ENCODE measurements at places on chromosomes 4 and X.

- DNase-seq: no peak
Measured at GRCh38 chr4:188552741-188553275, 413.6 kb downstream of the TRIML1 start.

DNA sequence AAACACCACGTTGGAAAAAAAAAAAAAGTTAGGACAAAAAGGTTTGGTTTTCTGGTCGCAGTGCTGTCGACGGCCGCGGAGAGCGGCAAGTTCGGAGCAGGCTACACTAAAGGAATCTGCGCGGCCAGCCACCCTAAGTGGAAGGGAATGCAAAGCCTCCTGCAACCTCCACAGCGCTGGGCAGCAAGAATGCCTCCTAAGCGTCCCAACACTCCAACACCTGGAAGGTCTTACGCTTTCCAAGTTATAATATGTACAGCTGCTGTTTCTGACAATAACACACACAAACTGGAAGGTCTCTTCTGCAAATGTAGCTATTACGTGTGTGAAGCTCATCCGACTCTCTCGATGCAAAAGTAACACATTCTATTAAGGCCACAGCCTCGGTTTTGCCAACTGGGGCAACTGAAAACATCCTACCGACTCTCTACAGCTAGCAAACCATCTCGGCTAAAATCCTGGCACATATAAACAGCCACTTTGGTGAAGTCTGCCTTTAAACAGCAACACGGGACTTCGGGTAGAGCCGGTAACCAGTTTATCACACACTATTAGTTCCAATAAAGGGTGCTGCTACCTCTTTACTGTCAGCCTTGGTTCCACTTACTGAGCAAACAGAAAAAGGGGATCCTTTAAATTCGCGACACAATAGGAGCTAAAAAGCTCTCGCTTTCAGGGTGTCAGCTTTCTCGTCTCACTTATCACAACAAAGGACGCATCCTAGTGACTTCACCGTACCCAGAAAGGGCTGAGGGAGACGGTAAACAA lies 895 bp downstream of the SMIM14 start:
- peak; percentile 33 for DNase-seq

DNA sequence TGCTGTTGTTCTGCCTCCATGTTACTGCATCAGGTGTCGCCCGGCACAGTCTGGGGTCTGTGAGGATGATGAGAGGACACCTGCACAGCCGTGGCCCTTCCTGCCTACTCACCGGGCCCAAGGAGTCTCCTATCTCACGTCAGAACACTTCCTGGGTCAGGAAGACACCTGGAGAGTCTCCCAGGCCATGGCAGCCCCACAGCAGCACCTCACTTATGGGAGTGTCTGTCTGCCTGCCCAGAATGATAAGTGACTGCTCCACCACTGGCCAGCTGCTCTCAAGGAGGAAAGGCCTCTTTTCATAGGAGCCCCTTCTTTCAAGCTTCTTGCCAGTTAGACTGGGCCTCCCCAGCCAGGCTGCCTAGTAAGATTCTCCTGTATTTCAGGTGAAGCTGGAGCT lies 56.1 kb downstream of the NELFA start:
- DNase-seq: no peak

GRCh38 chrX:152873361-152873760 lies 24.5 kb upstream of the ZNF185 start:
- no peak for DNase-seq

DNA sequence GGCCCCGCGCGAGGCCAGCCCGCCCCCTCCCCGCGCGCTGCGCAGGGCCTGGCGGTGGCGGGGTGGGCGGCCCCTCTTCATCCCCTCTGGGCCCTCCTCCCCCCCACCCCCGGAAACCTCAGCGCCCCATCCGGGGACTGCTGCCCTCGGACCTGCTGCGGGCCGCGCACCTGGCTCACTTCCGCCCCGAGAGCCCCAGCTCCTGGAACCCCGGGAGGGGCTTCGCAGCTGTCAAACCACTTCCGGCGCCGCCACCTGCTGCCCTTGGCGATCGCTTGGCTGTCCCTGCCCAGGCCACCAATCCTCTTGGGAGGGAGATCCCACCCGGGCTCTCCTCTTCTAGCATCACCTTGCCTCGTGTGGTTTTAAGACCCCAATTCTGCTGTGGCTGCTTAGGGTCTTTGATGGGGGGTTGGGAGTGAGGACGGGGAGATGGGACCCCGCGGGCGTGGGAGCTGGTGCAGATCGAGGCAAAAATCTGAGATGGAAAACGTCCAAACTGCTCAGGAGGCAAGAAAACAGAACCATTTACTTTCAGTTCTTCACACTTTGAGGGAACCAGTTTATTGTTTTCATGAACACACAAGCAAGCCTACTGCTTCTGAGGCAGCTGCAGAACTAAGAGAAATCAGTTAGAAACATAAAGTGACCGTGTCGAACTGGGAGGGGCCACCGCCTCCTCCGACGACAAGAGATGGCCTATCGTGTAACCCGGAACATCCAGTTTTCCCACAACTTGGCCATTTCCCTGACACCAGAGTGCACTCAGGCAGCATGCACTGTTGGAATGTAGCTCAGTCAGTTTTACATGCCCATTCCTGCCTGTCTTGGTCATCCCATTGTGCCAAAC lies 754 bp downstream of the MTMR1 start:
- DNase-seq: peak; percentile 56

- no peak for DNase-seq
Measured at GRCh38 chr4:72312032-72312650, 256.9 kb downstream of the ADAMTS3 start.

GRCh38 chr4:55742655-55743202 lies 76.9 kb upstream of the EXOC1L start:
- no peak for DNase-seq

- no peak for DNase-seq
Measured at GRCh38 chrX:10177004-10177396, 20.2 kb downstream of the CLCN4 start.

- DNase-seq: no peak
Measured at GRCh38 chr4:183320211-183321059, at the start of gene CLDN22. Gene CLDN22, minus strand, starts transcription at chr4:183320276. Its CDS starts 58 bp downstream, at chr4:183320218.

DNA sequence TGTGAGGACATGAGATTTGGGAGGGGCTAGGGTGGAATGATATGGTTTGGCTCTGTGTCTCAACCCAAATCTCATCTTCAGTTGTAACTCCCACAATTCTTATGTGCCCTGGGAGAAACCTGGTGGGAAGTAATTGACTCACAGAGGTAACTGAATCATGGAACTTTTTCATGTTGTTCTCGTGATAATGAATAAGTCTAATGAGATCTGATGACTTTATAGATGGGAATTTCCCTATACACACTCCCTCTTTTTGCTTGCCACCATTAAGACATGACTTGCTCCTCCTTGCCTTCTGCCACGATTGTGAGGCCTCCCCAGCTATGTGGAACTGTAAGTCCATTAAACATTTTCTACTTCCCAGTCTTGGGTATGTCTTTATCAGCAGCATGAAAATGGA lies 253.2 kb upstream of the GK2 start:
- DNase-seq: no peak

DNA sequence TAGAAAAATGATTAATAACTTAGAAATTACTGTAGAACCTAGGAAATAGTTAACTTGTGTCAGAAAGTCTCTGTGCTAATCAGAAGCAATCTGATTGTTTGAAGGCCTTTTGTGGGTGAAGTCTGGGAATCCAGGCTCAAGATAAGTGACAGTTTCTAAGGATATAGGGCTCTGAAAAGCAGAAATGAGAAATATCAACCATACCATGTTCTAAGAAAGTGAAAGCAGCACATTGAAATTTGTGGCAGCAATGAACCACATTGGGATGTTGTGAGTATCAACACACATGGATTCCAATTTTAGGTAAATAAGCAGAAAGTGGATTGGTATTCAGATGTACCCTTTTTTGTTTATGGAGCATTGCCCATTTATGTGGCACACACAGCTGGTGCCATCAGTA lies 464.6 kb downstream of the IL15 start:
- no peak for DNase-seq

GRCh38 chr4:5827108-5828004 lies 65.5 kb downstream of the CRMP1 start:
- no peak for DNase-seq

DNA sequence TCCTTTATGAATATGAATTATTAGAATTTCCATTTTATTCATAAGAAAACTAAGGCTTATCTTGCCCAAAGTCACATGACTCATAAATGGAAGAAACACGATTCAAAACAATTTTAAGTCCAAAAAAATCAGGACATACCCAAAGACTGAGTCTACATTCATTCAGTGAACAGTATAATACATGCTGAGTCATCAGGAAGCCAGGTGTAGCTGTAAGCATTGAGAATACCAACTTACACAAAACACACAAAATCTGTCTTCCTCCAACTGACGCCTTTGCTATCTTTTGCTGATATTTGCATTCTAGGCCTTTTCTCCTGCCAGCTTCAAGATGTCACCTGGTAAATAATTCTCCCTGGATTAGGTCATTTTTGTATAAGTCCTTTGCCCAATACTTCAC lies 520.1 kb upstream of the GALNT7 start:
- DNase-seq: no peak

DNA sequence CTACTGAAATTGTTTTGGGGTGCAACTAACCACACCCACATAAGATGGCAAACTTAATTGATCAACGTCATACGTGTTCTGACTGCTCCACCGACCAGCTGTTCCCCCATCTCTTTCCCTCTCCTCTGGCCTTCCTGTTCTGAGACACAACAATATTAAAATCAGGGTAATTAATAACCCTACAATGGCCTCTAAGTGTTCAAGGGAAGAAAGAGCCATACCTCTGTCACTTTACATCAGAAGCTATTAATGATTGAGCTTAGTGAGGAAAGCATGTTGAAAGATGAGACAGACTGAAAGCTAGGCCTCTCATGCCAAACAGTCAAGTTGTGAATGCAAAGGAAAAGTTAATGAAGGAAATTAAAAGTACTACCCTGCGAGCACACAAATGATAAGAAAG lies 173.9 kb upstream of the FTHL17 start:
- DNase-seq: no peak

DNA sequence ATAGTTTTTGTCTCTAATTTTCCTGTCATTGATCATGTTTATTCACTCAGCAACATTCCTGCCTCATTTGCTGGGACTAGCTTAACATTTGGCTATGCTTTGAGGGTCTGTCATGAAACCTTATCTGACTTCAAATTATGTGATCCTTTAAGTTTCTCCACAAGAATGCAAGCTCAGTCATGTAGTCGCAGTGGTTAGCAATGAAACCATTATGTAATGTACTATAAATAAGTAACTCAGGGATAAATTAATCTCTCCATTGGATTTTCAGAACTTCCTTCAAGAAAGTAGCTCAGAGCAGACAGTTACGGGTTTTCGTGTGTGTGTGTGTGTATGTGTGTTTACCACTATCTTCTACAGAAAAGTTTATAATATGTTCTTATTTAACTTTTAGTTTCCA lies 993.6 kb downstream of the ADGRL3 start:
- no peak for DNase-seq

DNA sequence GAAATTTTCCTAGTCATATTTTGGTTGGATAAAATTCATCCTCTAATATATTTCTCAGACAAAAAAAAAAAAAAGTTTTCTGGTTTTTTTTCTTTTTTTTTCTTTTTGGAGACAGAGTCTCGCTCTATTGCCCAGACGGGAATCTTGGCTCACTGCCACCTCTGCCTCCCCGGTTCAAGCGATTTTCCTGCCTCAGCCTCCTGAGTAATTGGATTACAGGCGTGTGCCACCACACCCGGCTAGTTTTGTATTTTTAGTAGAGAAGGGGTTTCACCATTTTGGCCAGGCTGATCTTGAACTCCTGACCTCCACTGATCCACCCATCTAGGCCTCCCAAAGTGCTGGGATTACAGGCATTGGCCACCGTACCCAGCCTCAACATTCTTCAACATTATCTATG lies 432.7 kb upstream of the PABPC4L start:
- no peak for DNase-seq

- no peak for DNase-seq
Measured at GRCh38 chr4:138070816-138071215, 171.3 kb downstream of the SLC7A11 start.

GRCh38 chr4:111330786-111331185 lies 707.9 kb upstream of the PITX2 start:
- DNase-seq: no peak

GRCh38 chr4:1321946-1322650 lies 24.9 kb upstream of the UVSSA start:
- DNase-seq: no peak
